Posterior cingulate gyrus (tissue), 11 donors: ENCODE measurements at places on chromosomes 6 and 20.

DNA sequence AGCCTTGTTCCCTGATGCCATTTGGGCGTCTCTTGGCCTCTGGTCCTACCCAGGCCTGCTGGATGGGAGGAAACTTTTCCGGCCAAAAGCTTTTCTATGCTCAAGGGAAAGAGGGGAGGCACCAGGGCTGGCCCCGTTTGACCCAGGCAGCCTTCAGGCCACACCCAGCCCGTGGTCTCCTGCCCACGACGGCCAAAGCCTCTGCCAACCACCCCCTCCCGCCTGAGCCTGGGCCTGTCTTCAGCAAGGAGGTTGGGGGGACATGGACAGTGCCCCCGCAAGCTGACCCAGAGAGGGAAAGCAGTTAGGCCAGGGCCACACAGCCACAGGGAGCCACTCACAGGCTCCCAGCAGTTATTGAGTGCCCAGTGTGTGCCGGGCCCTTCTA lies 49.5 kb downstream of the SRC start:
- no peak for DNase-seq

- no peak for DNase-seq
Measured at GRCh38 chr6:138410972-138411880, 7.2 kb downstream of the HEBP2 start.

DNA sequence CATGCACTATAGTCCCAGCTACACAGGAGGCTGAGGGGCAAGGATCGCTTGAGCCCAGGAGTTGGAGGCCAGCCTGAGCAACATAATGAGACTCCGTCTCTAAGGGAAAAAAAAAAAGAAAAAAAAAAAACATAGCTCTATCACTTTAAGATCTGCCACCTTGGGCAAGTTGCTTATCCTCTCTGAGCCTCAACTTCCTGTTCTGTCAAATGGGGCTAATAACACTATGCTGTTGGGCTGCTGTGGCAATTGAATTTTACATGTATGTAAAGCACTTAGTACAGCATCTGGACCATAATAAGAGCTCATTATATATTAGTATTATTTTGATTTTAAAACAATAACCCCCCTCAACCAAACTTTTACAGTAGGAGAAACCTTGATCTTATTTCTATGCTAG lies 141.5 kb downstream of the ATXN1 start:
- no peak for DNase-seq

GRCh38 chr20:25216199-25216945 lies 20.9 kb downstream of the ENTPD6 start:
- DNase-seq, result no peak

DNA sequence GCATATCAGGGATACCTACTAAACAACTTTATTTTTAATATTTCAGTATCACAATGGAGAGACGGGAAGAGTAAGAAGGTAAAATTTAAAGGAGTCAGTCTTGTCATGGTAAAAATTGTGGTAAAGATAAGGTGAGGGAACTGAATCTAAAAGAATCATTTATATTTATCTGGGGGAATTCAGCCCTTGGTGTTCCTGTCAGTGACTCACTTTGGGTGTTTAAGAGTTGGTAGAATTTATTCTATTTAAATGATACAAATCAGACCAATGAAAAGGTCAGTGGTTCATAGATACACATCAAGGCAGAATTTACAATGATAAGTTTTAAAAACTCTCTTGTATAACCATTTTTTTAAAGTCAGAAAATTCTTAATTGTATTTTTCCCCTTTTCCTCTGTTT lies 164.4 kb downstream of the CDKAL1 start:
- DNase-seq, result no peak

- peak; percentile 80 for DNase-seq
Measured at GRCh38 chr20:58852543-58853271, at the start of gene GNAS. Gene GNAS (plus strand): TSS chr20:58852716.

DNA sequence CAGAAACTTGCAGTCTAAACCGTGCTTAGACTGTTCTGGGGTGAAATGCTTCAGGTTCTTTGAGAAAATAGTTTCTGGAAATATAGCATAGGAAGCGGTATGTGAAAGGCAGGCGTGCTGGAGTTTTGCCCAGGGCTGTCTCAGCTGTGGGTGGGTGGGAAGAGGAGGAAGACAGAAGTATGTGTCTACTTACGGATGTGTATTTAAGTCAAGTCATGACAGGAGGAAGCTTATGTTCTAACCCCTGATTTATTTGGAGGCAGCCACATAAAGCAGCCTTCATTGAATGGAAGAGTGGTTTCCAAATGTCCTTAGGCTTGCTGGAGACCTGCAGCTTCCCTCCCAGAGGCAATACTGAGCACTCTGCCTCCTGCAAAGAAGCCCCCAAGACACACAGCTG lies 345.8 kb upstream of the PRND start:
- DNase-seq, result peak; percentile 92

GRCh38 chr20:17833036-17833674 lies 133.4 kb downstream of the BANF2 start:
- no peak for DNase-seq

GRCh38 chr20:58870293-58871014 lies 17.9 kb downstream of the GNAS start:
- DNase-seq, result peak; percentile 81

DNA sequence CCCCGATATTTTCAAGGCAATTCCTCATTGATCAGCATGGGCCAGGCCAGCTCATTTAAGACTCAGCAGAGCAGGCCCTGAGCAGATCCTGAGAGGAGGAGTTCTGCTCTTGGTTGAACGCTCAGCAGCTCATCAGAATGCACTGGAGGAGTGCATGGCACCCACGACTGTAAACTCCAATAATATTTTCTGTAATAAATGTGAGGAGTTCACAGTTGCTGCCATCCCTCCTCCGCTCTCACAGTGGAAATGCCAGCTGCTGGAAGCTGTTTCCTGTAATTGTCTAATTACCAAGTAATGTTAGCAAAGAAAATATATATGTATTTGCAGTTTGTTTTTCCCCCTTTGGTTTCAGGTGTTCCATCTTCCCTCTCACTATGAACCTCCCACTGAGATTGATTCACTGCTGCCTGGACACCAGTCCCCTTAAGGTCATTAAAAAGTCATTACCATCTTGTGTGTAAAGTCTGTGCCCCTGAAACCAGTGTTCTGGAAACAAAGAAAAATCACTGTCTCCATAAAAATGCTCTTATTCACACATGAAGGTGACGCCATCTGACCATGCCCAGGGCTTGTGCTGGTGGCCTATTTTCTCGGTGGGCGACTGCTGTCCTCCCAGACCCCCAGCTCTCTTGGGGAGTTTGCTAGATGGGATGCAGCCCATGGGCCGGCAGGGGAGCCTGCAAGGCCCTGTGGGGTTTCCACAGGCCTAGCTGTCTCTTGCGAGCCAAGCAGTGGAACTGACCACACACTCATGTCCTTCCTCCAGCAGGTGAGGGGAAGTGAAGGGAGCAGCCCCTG lies 374.2 kb downstream of the ZFAND3 start:
- DNase-seq, result no peak

- peak; percentile 80 for DNase-seq
Measured at GRCh38 chr6:111482959-111483735, at the start of gene REV3L. Gene REV3L (minus strand): TSS chr6:111483218. CDS start chr6:111482888, 330 bp downstream.

- no peak for DNase-seq
Measured at GRCh38 chr6:99254616-99255550, 94.6 kb downstream of the FAXC start.

GRCh38 chr6:139919107-139920026 lies 544.9 kb upstream of the CITED2 start:
- DNase-seq, result no peak

- DNase-seq, result no peak
Measured at GRCh38 chr6:43938178-43939105, 168.4 kb downstream of the VEGFA start.

DNA sequence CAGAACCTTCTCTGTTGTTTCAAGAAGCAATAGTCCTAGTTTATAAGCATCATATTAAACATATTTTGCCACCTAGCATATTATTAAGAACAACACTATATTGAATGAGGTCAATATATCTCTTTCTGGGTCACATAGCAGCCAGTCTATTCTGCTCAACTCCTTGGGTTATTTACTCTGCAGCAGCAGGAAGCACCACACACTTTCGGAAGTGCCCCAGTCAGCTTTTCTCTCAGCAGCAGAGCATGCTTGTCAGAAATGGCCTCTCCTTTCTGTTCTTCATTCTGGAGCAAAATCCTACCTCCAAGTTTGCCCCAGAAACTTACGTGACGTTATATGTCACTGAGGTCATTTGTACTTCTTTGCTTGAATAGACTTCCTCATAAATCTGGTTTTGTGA lies 22.7 kb downstream of the CFAP206 start:
- DNase-seq, result no peak

DNA sequence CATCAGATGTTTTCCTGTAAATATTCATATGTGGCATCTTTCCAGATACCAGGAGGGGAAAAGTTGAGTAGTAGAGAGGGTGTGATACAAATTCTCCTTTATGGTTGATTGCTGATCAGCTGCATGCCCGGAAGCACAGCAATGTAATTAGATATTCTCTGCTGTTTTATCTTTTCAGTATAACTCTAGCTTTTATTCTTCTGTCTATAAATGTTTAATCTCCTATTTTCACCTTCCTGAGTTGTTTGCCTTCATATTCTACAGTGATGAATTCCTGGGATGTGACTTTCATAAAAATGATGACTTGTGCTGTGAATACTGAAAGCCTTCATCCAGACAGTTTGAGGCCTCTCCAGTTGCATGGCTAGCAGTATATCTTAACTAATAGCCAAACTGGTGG lies 53.7 kb downstream of the SH3BGRL2 start:
- DNase-seq, result no peak

- DNase-seq, result peak; percentile 42
Measured at GRCh38 chr6:35718911-35719381, 17.9 kb upstream of the ARMC12 start.

DNA sequence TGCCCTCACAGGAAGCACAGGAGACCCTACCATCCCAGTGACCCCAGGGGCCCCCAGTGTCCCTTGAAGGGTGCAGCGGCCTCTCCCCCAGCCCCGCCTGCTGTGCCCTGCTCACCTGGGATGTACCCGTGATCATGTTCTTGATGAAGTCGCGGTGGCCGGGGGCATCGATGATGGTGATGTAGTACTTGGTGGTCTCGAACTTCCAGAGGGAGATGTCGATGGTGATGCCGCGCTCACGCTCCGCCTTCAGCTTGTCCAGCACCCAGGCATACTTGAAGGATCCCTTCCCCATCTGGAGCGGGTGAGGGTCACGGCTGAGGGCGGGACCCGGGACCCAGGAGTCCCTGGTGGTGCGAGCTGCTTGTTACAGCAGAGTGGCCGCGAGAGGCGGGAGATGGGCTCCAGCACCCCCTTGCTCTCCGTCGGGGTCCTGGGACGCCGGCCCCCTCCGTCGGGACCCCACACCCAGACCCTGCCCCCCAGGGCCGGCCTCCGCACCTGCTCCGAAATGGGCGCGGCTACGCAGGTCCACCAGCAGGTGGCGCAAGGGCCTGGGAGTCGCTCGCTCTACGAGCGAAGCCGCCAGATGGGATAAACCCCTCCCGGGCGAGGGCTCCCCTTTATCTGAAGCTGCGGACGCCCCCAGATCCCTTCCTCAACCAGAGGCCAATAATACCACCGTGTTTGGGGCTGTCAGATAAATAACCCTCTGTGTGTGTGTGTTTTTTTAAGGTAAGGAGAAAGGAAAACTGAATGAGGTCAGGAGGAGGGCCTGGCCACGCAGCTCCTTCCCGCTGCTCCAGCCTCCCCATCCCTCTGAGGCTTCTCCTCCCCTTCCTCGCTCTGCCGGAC lies 2.9 kb downstream of the EEF1A2 start:
- peak; percentile 71 for DNase-seq

- no peak for DNase-seq
Measured at GRCh38 chr6:113540466-113540865, 316.7 kb upstream of the MARCKS start.

- DNase-seq, result no peak
Measured at GRCh38 chr6:143399775-143400174, 50.7 kb downstream of the ADAT2 start.

DNA sequence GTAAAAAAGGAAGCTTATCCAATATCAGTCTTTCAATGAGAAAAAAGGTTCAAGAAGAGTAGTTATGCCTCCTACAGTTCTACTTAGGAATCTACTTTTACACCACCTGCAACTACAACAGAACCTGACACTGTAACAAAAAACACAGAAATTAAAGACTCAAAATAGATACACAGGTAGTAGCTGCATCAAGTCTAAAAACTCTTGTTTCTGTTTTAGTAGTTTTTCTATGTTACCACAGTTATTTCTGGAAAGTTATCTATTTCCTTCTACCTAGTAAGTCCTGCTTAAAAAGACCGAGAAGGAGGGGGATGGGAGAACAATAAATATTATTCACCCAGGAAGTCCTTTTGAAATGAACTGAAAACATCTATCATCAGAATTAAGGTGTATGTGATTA lies 52.5 kb downstream of the ATG5 start:
- DNase-seq, result no peak

- no peak for DNase-seq
Measured at GRCh38 chr6:71473926-71474325, 185.3 kb downstream of the OGFRL1 start.

GRCh38 chr6:32116674-32117073 lies 7.5 kb upstream of the TNXB start:
- no peak for DNase-seq

DNA sequence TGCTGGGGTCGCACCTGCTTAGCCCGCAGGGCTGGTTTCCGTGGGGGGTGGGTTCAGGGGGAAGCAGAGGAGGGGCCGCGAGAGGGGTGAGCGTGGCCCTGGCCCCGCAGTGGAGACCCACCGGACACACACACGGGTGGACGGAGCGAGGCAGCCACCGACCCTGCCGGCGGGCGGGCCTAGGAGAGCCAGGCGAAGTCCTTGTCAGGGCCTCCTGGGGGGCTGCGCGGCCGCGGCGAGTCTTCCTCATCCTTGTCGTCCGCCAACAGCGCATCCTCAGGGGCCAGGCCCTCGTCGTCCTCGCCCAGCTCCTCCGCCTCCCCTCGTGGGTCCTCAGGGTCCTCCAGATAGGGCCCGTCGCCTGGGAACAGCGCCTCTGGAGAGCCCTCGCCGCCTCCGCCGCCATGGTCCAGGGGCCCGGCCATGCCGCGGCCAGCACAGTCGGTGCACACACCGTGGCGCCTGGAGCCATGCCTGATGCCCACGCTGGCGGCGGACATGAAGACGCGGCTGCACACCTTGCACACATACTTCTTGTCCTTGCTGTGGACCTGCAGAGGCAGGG lies 7.3 kb downstream of the SLC2A4RG start:
- DNase-seq, result no peak

- DNase-seq, result no peak
Measured at GRCh38 chr6:42821846-42822245, 40.0 kb downstream of the BICRAL start.

DNA sequence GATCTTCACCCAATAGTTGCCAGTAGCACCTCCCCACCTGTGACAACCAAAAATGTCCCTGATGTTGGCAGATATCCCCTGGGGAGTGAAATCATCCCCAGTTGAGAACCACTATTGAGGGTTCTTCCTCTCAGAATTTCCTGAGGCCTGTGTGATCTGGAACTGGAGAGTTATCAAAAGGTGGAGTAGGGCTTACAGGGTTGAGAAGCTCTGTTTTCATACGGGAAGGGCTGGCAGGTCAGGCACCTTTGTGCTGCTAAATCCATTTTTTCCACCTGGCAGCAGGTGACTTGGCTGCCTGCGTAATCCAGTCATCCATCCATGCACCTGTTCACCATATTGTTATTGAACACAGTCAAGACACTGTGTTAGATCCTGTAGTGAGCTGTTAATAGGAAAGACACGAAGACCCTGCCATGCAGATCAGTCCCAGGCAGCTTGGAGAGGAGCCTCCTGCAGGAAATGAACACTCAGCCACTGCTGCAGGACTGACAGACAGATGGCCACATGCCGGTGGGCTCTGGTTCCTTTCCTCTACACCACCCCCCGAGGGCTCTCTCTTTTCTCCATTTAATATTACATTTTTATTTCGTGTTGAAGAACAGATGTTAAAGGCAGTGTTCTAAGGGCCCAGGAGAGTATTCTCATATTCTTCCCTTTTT lies 5.4 kb downstream of the DUSP22 start:
- DNase-seq, result no peak

GRCh38 chr20:11001764-11002540 lies 328.2 kb upstream of the JAG1 start:
- DNase-seq, result no peak
